NCI-H510A treated with DMSO at 0.1 percent for 48 hours (cell line): ENCODE measurements at places on chromosomes 5 and 9.

DNA sequence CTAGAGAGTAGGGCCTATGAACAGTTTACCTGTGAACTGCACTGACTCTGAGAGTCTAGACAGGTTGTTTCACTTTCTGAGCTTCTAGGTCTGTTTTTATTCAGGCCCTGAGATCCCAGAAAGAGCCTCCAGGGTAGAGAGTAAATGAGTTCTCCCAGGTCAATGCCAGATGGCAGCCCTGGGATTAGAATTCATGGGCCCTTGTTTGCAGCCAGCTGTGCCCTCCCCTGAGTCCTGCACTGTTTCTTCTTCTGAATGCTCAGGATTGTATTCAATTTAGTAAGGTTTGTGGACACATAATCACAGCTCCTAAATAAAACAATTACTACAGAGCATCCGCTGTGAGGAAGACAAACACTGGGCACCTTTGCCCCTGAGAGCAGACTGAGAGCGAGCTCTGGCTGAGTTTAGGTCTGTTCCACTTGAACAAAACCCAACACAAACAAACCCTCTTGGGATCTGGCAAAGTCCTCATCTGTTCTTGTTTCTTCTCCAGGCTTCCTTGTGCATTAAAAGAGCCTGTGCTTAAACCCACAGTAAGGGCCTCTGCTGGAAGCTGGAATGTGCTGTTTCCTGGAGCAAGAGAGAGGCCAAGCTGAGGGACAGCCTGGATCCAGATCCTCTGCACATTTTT, 29.9 kb downstream of the FAM219A start:
- no peak for DNase-seq

DNA sequence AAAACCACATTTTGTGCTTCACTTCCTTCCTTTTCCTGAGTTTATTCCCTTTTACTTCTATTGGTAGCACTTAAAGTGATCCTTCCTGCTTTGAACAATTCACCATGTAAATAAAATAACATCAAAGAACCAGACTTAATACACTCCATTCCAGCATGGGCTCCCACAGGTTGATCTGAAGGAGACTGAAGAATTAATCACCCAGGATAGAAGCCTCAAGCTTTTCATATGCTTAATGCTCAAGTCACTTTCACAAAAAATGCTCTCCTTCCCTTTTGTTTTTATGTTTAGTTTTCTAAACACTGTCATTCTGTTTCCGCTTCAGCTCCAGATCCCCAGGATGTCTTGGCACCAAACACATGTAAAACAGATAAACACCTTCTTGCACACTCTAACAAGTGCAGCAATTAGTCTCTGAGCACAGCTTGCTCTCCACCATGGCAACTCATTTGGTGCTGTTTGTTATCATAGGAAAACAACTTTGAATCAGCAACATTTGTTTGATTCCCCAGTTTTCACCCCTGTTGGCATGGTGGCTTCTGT, 37.0 kb downstream of the DMRTA1 start:
- DNase-seq = no peak

- no peak for DNase-seq
Measured at GRCh38 chr9:4486176-4486575, 4.1 kb upstream of the SLC1A1 start.

GRCh38 chr9:14633906-14634565, 59.2 kb downstream of the ZDHHC21 start:
- no peak for DNase-seq

DNA sequence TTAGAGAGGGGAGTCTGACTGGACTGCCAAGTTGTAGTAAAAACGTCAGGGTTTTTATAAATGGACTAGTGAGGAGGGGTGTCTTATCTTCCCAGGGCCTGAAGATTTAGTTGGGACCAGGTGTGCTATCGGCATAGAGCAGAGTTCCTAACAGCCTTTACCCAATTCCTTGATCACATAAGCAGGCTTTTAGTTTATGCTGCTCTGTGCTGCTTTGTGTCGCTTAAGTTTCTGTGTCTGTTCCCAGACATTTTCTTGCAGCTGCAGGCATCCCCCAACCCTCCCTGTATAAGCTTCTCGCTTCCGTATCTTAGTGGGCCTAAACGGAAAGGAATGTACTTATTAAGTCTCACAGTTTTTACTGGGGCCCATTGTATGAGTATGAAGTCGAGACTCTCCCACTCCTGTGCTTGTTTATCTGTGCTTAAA, 2.6 kb upstream of the SMC5 start:
- DNase-seq = no peak
